Skeletal muscle cell (primary cell): ENCODE measurements at places on chromosomes 7 and 10.

DNA sequence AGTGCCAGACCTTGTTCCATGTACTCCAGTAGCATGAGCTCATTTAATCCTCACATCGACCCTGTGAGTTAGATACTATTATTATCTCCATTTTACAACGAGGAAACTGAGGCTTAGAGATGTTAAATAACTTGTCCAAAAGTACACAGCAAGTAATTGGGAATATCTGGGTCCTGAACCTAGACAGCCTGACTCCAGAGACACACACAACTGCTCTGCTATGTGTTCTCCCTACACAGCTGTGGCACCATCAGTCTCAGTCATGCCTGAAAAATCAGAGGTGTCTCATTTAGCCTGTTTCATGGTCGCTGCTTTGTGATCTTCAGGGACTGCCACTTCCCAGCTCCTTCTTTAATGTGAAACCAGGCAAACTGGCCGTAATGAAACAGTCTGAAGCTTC lies 56.5 kb downstream of the COL1A2 start:
- no peak for DNase-seq

DNA sequence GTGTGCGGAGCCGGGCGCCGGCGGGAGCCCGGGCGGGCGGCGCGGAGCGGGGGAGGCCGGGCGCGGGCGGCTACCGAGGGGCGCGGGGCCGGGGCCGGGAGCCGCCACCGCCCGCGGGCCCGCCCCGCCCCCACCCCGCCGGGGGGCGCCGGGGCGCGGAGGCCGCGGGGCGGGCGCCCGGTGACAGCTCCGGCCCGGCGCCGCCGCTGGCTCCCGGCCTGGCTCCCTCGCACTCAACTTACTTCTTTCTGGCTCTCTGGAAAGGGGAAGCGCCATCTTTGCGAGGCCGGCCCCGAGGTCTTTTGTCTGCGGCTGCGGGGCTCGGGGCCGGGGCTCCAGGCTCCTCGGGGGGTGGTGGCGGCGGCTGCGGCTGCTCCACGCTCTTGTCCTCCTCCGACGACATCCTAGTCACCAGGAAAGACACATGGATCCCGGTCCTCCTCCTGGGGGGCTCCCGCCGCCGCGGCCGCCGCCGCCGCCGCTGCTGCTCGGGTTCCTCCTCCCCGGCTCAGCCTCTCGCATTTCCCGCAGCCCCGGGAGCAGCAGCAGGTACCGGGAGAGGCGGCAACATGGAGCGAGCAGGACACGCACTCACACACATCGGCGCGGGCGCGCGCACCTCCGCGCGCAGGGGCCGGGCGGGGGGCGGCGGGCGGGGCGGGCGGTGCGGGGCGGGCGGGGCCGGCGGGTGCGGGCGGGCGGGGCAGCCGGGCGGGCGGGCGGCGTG lies at the start of gene KMT2C:
KMT2C (minus strand) TSS at position 620 of the 727 bp plus-strand sequence; CDS start at position 403, 217 bp downstream.
- DNase-seq: no peak

GRCh38 chr7:137393570-137393969 lies 50.0 kb upstream of the PTN start:
- no peak for DNase-seq

DNA sequence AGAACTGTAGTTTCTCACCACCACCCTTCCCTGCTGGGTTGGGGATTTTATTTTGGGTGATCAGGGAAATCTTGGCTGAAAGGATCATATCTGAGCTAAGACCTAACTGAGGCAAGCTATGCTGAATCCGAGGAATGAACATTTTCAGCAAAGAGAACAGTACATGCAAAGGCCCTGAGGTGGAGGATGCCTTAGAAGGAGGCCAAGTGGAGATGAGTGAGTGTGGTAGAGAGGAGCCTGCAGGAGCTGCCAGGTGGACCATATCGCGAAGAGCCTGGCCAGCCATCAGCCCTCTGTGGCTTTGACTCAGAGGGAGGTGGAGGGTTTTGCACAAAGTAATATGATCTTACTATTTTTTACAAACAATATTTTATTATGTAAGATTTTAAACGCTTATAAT lies 1.6 kb upstream of the RASGEF1A start:
- DNase-seq: no peak
